ENCODE measurements at places on chromosomes 3 and 15.

DNA sequence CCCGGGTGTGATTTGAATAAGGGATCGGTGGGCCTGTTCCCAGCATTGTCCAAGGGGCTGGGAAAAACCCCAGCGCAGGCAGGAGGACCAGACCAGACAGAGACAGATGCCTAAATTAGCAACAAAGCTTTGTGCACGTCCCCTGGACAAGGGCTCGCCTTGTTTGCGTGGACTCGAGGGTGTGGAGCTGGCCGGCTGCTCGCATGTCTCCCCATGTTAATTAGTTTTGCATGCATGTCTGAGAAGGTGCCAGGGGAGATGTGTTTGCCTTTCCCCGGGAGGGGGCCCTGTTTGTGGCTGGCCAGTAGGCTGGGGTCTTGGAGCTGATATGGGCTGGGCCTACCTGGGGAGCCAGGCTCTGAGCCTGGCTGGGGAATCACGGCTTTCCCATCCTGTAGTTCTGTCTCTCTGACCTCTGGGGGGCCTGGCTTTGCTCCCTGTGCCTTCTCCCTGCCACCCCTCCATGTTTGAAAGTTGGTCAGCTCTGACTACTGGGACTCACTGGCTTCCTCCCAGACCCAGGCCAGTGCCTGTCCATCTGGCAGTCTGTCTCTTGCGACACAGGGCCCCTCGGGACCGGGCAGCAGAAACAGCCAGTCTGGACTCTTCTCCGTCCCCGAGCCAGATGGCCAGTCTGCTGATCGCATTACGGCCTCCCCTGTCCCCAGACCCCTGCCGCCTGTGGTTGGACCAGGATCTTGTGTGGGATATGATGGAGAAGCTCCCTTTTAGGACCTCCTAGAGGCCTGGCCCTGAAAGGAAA lies 55.4 kb upstream of the POLG start:
- no peak for DNase-seq

DNA sequence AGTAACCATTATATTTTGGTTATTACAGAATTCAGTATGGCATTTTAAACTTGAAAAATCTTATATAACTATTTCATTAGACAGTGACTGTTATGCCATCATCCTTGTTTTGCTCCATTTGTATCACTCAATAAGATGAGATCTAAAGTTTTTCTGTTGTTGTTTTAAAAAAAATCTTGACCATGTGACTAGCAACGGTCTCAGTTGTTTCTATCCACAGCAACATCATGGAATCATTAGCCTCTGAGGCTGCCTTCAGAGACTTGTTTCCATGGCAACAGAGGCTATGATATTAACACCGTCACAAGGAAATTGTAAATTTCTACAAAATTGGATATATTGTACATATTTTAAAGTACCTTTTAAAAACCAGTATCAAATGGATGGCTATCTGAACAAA lies 129.8 kb downstream of the DLG1 start:
- DNase-seq: no peak

- no peak for DNase-seq
Measured at GRCh38 chr3:197191897-197192296, 106.5 kb downstream of the DLG1 start.

DNA sequence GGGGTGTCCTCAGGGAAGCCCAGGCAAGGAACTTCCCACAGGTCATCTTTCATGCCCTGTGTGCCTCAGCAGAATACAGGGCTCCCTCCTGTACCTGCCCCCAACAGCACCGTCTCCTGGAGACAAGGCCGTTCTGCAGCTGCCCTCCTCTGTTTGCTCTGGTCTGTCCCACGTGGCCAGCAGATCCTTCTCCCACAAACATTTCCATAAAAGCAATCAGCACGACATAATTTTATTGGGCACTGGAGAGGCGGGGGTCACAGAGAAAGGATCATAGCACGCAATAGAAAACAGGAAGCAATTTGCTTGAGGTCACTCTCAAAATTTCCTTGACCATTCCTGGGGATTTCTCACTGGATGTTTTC lies 29.4 kb downstream of the STARD5 start:
- no peak for DNase-seq

DNA sequence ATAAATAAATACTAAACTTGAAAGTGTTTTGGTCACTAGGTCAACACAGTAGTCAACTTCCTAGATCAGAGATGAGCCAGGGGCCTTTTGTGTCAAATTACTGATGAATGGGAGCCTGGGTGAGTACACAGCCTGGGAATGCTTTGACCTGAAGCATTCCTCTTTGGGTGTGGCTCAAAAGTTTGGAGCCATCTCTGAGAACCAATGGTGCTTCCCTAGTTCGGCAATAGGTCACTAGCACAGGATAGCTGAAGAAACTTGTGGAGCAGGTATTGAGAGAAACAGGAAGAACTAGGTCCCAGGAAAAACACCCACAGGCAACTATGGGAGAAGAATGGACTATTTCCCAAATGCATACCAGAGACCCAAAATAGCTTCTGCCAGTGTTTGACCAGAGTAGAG lies 56.6 kb upstream of the PLXND1 start:
- DNase-seq: no peak

- no peak for DNase-seq
Measured at GRCh38 chr3:30663533-30664241, 57.3 kb downstream of the TGFBR2 start.

- no peak for DNase-seq
Measured at GRCh38 chr3:172152874-172153273, 113.5 kb downstream of the FNDC3B start.

DNA sequence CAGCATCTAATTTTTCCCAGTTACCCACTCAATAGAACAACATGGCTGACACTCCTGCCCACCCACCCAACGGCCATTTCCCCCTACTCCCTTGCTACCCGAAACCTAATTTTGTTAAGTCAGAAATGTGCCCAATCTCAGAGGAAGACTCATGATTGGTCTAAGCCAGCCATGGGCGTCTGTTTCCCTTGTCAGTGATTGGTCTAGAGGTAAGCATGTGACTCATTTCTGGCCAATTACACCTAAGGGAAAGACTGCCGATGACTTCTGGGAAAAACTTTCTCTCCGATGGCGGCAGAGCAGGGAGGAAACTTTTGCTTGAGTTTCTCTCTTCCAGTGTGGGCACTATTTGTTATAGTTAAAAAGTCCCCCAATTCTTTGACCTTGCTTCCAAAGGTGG lies 72.9 kb downstream of the RPLP1 start:
- DNase-seq: no peak

DNA sequence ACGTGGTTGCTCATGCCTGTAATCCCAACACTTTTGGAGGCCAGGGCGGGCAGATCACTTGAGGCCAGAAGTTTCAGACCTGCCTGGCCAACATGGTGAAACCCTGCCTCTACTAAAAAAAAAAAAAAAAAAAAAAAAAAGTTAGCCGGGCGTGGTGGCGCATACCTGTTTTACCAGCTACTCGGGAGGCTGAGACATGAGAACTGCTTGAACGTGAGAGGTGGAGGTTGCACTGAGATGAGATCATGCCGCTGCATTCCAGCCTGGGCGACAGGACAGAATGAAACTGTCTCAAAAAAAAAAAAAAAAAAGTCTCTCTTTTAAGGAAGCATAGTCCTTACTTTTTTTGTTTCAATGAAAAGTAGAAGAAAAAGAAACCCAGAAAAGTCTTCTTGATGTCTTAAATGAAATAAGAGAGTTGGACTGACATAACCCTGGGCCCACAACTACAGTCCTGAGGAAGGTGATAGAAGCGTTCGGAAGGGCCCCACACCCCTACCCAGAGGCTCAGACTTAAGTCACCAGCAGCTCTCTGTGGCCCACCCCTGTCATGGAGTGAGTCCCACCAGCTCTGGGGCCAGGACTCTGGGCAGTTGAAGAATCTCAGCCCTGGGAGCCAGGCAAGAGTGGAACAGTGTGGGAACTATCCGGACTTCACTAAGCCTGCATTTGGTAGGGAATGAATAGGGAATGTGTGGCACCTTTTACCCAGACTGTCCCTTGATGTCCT lies 2.6 kb downstream of the NME9 start:
- DNase-seq: no peak

DNA sequence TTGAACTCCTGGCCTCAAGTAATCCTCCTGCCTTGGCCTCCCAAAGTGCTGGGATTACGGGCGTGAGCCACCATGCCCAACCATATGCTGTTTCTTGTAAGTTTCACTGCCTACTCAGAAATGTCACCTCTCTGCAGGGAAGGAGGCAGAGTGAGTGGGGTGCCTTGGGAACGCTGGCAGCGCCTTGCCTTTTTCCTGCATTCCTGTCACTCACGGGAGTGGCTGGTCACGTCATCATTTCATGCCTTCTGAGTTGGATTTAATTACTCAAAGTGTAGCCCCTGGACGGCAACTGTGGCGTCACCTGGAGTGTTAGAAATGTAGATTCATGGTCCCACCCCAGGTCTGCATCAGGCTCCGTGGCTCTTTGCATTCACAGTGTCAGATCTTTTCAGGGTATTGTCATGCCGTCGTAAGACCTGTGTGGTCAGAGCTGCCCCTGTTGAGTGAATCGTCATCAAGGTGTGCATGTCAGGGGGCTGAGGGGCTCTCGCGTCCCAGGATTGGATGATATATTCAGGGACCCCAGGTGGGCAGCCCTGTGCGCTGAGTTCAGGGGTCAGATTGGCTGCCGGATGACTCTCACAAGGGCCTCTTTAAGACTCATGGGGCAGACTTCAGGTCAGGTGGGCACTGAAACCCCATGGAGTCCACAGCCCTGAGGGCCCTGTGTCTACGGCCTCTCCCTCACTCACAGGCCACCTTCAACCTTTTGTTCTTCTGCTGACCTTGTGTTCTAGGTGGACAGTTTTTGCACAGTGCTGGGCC lies 65.9 kb upstream of the KLHL25 start:
- no peak for DNase-seq

DNA sequence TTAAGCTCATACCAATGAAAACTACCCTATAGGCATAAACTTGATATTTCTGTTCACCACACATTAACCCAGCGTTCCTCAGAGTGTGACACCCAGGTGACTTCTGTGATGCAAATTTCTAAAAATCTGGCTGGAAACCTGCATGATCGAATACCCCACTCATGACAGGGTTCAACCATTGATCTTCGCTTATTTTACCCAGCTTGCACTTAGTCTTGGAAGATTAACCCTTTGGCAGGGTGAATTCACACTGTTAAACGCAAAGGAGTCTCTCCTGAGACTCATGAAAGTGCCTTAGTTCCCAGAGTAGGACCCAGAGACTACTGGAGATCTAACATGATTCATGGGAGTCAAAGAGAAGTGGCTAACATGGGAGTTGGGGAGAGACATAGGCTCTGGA lies 391.6 kb downstream of the MECOM start:
- DNase-seq: no peak

DNA sequence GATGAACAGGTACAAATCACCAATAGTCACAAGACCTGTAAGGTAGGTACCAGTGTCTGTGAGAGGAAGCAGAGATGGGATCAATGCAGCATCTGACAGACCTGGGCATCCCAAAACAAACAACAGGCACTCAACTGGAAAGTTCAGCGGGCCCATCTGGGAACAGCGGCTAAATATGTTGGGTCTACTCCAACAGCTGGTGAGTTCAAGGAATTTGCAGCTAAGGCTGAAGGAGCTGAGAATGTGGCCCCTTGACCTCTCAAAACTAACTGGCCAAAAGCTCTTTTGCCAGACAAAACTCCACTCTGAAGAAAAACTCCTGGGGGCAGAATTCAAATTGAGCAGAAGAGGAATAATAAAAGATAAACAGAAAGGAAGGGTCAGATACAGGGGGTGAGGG lies 24.4 kb downstream of the AVEN start:
- no peak for DNase-seq

DNA sequence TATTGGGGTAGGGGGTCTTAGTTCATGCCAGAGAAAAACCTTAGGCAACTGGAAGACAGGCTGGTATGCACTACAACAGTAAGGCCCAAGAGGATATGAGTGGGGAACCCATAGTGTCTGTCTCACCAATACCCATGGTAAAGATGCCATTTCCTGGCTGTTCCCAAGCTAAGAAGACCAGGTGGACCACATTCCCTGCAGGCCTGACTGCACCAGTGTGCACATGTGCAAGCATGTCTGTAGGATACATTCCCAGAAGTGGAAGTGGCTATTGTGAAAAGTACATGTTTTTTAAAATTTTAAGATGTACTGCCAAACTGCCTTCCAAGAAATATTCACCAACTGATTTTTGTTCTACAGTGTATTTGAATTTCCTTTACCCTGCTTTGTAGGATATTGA lies 207.3 kb upstream of the CTNNB1 start:
- no peak for DNase-seq

- DNase-seq: no peak
Measured at GRCh38 chr3:60046210-60046609, 996.4 kb upstream of the CFAP20DC start.

DNA sequence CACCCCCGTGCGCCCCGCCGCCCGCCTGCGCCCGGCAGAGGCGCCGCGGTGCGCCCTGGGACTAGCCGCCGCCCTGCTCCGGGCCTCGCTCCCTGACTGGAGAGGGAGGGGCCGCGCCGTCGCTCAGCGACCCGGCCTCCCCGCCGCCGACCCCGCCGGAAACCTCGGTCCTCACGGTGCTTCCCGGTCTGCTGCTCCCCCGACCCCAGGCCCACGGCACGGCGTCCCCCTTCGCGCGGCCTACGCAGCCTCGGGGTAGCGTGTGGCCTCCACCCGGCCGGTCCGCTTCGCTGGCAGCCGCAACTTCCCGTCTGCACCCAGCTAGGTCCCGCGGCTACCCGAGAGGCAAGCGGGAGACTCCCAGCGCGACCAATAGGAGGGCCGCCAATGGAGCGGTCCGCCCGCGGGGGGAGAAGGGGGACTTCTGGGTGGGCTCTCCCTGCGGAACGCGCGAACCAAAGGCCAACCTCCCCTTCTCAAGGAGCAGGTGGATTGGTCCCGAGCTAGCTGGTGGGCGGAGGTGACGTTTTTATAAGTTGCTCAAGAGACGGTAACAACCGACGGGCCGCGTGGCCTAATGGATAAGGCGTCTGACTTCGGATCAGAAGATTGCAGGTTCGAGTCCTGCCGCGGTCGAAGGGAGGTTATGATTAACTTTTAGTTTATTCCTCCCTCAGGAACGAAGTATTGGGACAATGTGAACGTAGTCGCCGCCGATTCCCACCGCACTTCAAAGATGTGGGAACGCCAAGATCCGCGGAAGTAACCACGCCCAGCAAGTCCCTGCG lies at the start of gene POLG:
TSS of gene POLG (minus strand) at position 315 of the 788 bp plus-strand sequence. CDS start 1,070 bp downstream, outside the sequence.
- peak; percentile 90 for DNase-seq

- no peak for DNase-seq
Measured at GRCh38 chr15:91787198-91787597, 66.3 kb upstream of the SLCO3A1 start.

DNA sequence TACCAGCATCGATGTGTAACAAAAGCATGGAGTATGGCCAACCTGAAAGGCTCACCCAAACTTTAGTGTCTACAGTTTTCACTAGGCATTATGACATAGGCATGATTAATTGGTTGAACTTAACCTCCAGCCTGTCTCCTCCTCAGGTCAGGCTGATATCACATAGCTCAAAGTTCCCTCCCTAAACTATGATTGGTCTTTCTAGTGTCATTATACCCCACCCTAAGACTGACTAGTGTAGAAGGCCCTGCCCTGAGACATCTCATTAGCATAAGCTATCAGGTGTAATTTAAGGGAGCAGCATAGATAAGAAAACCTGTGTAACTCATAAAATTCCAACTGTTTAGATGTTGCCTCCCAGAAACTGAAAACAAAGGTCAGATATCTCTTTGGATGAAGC lies 195.2 kb downstream of the ALCAM start:
- no peak for DNase-seq
